ENCODE measurements at places on chromosomes 1 and 21. TPM values are rescaled to one million over a fixed set of nuclear protein-coding genes. Genes with fewer than 3 reads are reported as not detected.

The LINGO4 gene
- total RNA-seq = 0.14 TPM

The RPS6KA1 gene
- 10.8 TPM for total RNA-seq

The CD84 gene
- total RNA-seq = 3.4 TPM

The SMCP gene
- total RNA-seq = not detected

DNA sequence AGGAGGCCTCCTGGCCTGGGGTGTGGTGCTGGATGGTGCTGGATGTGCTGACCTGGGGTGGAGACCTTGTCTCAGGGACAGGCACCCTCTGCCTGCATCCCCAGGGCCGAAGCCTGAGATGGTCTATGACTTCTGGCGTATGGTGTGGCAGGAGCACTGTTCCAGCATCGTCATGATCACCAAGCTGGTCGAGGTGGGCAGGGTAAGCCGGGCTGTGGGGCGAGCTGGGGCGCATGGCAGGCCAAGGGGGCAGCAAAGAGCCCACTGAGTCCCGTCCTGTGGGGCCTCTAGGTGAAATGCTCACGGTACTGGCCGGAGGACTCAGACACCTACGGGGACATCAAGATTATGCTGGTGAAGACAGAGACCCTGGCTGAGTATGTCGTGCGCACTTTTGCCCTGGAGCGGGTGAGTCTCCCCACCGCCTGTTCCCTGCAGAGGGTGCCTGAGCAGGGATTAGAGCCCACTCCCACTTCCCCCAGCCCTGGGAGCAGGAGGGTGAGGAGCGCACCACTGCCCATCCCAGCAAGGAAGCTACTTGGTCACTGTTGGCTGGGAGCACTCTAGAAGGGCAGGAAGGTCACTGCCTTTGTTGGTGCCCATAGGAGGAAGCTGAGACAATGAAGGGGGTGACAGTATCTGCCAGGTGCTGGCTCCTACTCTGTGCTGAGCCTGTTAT lies 75.2 kb downstream of the PTPRU start:
- no peaks in the 10 kb centered on the region for H3K27me3 ChIP-seq
- DNase-seq = peak; percentile 8
- H3K4me1 ChIP-seq = no peaks in the 10 kb centered on the region
- H3K27ac ChIP-seq = no peak overlapping the region
- H3K4me3 ChIP-seq = no peak overlapping the region
